ENCODE measurements at places on chromosomes 11 and 22. TPM values are rescaled to one million over a fixed set of nuclear protein-coding genes. Genes with fewer than 3 reads are reported as not detected.

DNA sequence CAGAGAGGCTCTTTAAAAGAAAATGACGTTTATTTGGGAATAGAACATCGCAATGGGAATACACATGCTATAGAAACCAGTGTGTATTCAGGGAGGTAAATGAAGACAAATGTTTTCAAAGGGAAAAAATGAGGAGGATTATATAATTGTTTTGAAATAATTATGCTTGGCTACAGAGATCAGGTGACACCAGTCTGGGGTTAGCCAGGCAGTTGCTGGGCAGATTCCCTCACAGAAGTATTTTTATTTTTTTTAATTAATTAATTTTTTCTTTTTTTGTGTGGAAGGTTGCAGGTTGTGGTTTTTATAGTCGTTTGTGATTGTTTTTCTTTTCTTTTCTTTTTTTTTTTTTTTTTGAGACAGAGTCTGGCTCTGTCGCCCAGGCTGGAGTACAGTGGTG lies 5.6 kb upstream of the STARD10 start:
- no peak for DNase-seq

- no peak for DNase-seq
These were observed 102.6 kb upstream of the SPON1 start for GRCh38 chr11:13859892-13860291.

GRCh38 chr11:70055444-70055843 lies 22.7 kb upstream of the ANO1 start:
- DNase-seq: no peak

DNA sequence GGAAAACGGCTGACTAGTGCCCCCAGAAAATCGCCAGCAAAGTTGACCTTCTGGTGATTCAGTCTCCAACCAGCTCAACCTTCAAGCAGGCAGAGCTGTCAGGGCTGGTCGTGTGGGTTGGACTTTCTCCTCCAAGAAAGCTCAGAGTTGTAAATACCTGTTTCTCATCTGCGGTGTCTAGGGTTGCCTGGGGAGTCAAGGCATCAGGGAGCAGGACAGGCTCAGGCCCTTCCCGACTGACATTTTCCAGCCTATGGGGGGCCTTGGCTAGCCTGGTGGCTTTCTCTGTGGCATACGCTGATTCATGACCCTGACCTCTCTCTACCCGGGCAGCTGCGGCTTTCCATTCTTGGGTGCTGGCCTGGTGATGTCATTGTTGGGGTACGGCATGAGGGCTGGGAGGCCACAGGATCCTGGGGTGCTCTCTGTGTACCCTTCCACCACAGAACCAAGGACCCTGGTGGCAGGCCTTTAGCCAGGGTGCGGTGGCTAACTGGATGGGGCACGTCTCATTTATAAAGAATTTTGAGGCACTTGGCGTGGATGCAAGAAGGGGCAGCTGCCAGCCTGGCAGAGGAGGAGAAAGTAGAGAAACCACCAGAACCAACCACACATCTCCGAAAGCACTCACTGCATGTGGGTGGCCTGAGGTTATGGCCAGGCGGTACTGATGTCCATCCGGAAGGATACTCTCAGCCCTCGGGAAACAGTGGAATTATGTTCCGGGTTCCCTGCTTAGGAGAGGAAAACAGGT lies 64.9 kb downstream of the BCR start:
- no peak for DNase-seq

GRCh38 chr11:44381261-44381660 lies 71.3 kb upstream of the ALX4 start:
- DNase-seq: no peak

DNA sequence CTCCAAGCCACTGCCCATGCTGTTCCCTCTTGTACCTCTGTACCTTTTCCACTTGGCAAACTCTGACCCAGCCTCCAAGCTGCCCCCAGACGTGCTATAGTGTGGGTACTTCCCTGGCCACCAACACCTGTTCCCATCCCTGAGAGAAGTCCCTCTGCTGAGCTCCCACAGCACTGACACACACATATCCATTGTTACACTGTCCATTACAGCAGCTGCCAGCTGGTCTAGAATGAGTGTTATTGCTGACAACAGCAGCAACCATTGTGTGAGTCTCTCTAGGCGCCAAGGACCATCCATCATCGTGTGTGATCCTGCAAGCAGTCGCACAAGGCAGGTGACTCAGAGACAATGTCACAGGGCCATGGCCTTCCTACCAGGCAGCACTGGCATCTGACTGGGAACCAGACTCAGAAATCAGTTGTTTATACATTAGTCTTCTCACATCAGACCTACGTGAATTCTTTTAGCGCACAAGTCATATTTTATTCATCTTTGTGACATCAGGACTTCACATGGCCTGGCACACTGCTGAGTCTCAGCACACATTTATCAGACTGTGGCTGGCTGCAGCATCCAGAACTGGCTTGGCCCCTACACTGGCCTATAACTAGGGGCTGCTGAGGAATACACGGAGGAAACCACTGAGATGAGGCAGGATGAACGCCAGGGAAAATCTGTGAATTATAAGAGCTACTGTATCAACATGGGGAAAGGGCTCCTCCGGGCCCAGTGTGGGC lies 56.4 kb downstream of the SGSM3 start:
- no peak for DNase-seq

GRCh38 chr11:57885298-57886050 lies 123.9 kb downstream of the CTNND1 start:
- DNase-seq: peak; percentile 21

DNA sequence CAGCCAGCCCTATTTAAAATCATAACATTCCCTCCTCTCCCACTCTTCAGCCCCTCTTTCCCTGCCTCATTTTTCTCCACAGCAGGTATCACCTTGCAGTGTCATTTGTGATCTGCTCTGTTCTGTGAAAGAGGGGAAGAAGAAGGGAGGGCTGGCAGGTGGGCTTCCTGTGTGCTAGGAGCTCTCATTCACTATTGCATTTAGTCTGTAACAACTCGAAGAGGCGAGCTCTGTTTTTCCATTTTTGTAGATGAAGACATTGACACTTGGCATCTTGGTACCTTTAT lies 52.1 kb upstream of the CRYBB3 start:
- no peak for DNase-seq

GRCh38 chr11:116033931-116034553 lies 529.8 kb upstream of the CADM1 start:
- DNase-seq: no peak

DNA sequence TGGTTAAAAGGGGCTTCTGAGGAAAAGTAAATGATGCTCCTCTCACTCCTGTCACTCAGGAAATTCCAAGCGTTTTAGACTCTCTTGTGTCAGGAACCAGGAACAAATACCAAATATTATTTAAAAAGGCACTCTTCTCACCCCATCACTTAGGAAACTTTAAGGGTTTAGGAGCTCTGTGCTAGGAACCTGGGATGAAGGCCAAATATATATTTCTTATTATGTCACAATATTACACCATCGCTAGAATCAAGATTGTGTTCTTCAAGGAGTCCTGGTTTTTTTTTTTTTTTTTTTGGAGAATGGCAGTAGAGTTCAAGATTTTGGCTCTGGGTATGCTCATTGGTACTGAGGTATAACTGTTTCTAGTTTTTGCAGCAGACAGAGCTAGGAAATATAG lies 79.0 kb upstream of the HEPHL1 start:
- no peak for DNase-seq

DNA sequence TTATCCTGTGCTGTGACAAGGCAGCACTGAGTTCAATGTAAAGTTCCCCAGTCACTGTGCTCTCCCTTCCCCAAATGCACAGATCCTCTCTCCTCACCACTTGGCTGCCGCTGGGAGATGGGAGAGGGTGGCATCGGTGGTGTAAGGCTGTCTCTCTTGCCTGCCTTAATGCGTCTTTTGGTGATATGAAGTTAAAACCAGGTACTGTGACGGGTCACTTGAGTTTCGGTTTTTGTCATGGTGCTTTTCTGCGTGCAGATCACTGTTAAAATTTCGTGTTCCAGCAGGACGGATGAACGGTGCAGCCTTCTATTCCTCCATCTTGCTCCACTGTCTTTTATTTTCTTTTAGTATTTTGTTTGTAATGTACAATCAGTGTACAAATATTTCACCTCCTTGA lies 18.6 kb downstream of the GLB1L2 start:
- DNase-seq: no peak

GRCh38 chr11:3841426-3842350 lies 929 bp upstream of the RHOG start:
- DNase-seq: peak; percentile 96

DNA sequence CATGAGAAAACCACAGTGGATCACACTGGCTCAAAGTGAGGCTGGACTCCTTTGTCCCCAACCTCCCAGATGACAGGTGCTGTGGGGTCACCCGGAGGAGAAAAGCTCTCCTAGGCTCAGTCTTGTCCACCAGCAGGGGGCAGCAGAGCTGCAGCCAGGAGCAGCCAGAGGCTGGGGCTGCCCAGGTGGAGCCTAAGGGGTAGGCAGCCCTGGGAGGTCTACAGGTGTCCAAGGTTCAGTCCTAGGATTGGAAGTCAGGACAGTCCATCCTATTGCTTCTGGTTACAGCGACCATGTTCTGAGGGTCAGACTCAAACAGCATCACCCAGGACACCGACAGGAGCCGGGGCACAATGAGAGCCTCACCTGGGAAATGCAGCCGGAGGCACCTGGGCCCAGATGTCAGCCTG lies 77.6 kb upstream of the IGLL5 start:
- DNase-seq: no peak

GRCh38 chr11:45204761-45205160 lies 58.3 kb downstream of the PRDM11 start:
- DNase-seq: no peak

- DNase-seq: no peak
These were observed 15.0 kb downstream of the DGAT2 start for GRCh38 chr11:75783416-75784084.

DNA sequence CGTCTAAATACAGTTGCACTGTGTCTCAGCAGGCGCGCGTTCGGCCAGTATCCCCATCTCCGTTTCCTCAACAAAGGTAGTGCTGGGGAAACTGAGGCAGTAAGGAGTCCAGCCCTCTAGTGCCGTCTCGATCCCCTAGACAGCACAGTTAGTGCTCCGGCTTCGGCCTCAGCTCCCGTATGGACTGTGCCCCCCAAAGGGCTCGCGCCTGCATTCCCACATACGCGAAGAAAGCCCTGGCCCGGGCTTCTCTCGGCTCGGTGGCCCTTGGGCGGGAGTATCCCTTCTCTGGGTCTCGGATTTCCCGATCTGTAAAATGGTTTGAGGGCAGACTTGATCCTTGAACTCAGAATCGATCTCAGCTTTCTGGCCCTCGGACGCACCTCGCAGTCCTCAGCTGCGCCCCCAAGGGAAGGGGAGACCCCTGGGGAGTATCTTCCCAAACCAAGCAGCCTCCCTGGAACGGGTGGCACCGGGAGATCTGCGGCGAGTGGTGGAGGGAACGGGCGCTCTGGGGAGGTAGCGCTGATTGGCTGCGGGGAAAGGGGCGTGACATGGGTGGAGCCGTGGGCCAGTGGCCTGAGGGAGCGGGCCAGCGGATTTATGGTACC lies 759 bp upstream of the PEX16 start:
- DNase-seq: peak; percentile 89

DNA sequence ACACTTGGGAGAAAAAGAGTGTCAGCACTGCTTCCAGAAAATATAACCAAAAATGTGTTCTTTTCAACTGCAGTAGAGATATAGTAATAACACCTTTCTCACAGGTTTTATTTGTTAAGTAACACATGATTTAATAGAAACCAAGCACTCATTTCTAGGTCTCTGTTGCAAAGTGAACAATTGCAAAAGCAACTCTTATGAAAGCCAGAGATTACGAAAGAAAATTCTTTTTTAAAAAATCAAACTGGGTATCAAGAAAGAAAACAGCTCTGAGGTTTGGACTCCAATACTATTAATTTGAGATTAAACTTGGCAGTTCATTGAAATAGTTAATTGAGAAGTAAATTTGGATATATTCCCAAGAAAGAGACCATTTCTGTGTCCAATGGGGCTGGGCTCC lies 9.8 kb upstream of the XKR3 start:
- DNase-seq: no peak

DNA sequence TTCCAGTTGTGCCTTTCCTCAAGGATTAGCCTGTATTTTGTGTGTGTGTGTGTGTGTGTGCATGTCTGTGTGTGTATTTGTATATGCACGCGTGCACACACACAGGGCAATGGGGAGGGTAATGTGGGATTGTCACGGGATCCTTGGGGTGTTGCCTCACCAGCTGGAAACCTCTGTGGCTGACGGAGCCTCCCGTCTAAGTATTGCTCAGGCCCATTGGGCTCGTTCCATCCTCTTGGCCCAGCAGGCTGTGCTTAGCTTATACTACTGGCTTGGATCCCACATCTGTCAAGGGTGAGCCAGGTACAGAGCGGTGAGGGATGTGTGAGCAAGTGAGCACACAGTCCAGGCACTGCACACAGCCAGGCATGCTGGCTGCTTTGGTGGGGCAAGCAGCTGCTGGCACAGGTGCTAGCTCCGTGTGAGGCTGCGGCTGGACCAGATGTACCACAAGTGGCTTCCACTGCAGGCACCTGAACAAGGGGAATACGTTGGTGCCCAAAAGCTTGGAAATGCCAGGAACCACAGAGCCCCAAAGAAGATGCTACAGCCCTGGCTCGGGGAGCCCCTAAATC lies 462.8 kb downstream of the NELL1 start:
- no peak for DNase-seq

DNA sequence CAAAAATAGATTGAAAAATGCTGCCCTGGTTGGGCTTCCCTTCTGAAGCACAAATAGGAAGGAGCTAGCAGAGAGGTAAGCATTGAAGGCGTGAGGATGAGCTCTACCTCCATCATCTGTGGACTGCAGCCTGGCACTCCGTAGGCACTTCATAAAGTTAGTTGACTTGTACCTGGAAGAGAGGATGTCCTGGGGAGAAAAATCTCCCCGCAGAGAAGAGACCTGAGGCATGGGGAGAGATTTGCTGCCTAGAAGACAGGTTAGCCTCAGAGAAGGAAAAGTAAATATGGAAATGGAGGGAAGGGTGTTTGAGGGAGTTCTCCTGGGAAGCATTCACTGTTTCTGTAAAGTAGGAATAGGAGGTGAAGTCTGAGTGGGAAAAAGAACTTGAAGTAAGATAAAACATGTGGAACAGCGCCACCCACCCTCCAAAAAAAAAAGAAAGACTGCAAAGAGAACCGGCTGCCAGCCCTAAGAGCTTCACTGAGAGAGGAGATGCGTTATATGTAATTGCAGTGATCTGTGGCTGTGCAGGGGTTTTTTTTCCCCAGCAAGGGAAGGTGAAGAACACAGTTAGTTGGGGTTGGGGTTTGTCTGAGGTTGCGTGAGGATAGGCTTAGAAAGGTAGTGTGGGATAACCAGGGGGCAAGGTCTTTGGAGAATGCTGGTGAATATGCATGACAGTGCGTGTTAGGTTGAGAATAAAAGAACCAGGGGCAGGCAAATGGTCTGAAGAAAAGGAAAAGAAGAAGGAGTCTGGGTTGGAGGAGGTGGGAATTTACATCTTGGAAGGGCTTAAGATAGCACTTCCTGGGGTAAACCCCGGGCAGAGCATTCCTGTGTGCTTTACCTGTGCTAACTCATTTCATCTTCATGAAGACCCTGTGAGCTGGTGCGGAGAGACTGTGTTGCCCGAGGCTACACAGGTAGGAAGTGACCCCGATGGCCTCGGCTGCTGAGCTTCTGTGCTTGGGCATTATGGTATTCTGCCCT lies 16.0 kb downstream of the TNRC6B start:
- DNase-seq: peak; percentile 9

GRCh38 chr11:33912405-33913361 lies 20.8 kb upstream of the LMO2 start:
- DNase-seq: no peak

- DNase-seq: no peak
These were observed 2.7 kb upstream of the ARHGAP42 start for GRCh38 chr11:100684101-100685065.

- no peak for DNase-seq
These were observed 21.2 kb downstream of the FZD4 start for GRCh38 chr11:86933891-86934581.

The TPP1 gene
- 40.7 TPM for total RNA-seq

The NXPE1 gene
- total RNA-seq: not detected

The OR52E8 gene
- not detected for total RNA-seq

The HBB gene
- not detected for total RNA-seq

The PGR gene
- total RNA-seq: not detected

The MAP6 gene
- total RNA-seq: not detected
